ENCODE measurements at places on chromosomes 13 and 19.

- no peak for DNase-seq
Observed at GRCh38 chr13:65642996-65643395, 1587.1 kb downstream of the PCDH9 start.

- no peak for DNase-seq
Observed at GRCh38 chr19:14152713-14153112, 16.3 kb upstream of the ASF1B start.

DNA sequence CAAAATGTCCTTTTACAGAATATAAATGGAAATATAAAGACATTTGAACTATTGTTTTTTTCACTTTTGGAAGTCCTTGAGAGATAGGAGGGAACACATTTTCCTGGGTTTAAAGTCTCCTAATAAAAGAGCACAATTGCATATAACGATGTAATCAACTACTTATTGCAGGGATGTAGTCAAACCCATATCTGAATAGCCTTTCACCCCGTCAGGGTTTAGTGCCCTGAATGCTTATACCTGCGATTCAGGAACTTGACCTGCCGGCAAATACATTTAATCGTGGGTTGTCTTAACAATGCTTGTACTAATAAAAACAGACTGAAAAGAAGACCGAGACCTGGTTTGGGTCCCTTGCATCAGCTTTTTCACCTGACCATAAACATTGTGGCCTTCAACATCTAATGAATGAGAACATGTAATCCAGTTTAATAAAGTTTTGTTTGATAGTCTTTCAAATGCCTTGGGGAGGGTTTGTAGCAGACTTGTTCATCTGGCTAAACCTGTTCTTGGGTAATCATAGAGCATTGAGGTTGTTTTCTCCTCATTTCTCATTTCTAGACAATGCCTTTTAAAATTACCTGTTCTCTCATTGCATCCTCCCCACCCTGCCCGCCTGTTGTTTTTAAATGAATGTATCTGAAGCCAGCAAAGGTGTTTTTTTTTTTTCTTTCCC lies 7.0 kb downstream of the KLF5 start:
- DNase-seq: no peak

GRCh38 chr13:63542770-63543169 lies 2127.1 kb upstream of the PCDH20 start:
- DNase-seq: no peak

GRCh38 chr13:40438999-40439797 lies 227.2 kb downstream of the FOXO1 start:
- no peak for DNase-seq

DNA sequence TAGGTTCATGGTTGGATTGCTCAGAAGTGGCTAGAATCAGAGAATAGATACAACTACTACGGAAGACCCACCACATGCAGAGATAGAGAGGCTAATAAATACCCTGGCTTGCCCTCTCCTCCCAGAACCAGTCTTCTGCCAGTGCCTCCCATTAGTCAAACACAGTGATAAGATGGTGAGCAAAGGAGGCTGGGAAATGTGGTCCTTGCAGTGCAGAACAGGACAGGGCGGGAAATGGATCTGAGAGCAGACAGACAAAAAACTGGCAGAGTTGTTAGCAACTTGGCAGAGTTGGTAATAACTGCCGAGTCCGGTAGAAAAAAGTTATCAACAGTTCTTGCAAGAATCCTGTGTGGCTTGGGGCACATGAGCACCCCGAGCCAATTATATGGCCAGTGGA lies 8.7 kb downstream of the KLK1 start:
- no peak for DNase-seq

DNA sequence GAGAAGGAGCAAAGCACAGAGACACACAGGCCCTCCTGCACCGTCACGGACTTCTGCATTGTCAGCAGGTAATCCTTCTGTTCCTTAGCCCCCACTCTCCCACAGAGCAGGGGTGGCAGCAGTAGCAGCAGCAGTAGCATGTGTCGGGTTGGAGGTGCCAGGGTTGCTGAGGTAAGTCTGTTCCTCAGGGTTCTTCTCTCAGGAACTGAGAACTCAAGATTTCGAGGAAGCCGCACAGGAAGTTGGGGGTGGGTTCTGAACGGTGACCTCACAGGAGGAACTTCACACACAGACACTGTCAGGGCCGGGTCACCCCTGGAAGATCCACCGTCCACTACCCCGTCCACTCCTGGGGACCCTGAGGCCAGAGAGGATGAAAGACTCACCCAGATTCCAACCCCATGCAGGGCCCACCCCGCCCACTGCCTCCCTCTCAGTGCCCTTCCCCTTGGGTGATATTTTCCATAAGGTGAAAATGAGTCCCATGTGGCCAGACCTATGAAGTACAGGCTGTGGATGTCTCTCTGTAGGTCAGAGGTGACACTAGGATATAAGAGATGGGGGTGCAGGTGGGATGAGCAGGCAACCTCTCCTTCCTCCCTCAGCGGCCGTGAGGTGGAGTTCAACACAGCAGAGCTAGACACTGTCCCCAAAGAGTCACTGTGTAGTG lies at the start of gene SIGLEC12:
TSS of gene SIGLEC12 (minus strand) at position 207 of the 670 bp plus-strand sequence. CDS start at position 140, 67 bp downstream.
- no peak for DNase-seq

DNA sequence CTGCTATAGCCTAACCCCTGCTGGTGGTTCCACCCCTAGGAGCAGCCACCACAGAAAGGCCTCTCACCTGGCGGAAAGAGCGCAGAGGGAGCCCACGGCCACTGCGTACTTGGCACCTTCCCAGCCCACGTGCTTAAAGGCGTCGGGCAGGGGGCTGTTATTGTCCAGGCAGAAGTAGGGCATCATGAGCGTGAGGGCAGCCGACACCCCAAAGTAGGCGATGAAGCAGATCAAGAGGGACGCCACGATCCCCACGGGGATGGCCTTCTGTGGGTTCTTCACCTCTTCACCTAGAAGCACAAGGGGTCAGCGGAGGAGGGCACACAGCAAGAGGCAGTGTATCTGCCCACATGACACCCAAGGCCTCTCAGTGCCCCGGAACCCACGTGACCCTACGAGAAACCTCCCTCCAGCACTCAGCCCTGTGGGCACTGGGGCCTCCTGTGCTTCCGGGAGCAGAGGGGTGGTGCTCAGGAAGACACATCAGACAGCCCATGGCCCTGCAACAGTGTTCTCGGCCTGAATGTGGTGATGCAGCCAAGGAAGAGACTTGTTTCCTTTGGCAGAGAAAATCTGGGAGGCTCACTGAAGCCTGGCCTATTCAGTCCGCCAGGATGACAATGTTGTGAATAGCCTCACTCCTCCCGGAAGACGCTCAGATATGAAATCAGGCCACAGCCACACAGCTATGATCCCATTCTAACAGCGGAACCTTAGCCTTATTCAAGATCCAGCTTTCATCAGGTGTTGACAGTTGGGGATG lies 72.1 kb downstream of the SLC7A1 start:
- no peak for DNase-seq

DNA sequence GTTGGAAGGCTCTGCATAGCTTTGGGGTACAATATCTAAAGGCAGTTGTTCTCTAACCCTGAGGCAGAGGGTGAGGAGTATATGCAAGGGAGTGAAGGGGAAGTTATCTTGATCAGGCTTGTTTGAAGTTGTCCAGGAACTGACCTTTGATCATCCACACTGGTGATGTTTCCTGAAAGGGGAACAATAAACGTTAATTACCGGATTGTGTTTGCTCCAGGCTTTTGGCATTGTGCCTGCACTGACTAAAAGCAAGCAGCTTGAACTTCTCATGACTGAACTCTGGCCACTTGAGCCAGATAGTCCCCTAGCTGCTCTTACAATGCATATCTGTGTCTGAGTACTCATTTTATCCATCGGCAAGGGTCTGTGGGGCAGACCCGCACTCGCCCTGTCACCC lies 27.0 kb upstream of the ZNF726 start:
- DNase-seq: no peak

GRCh38 chr19:51781999-51782398 lies 13.0 kb upstream of the FPR3 start:
- DNase-seq: no peak

DNA sequence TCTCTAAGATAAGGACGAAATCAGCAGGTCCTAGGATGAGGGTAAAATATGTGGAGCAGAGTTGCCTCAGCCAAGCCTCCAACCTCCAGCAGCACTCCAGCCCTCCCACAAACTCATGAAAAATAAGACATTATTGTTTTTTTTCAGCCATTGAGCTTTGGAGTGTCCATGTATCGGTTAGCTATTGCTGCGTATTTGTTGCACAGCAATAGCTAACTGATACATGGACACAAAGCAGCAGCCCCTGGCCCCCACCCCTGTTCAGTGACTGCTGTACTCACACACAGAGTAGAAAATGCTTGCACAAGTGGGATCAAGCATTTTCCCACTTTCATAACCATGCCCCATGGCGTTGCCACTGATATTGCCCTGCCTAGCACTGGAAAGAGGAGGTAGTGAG lies 19.1 kb upstream of the URI1 start:
- DNase-seq: no peak

- no peak for DNase-seq
Observed at GRCh38 chr19:48926909-48927308, 6.6 kb upstream of the DHDH start.

DNA sequence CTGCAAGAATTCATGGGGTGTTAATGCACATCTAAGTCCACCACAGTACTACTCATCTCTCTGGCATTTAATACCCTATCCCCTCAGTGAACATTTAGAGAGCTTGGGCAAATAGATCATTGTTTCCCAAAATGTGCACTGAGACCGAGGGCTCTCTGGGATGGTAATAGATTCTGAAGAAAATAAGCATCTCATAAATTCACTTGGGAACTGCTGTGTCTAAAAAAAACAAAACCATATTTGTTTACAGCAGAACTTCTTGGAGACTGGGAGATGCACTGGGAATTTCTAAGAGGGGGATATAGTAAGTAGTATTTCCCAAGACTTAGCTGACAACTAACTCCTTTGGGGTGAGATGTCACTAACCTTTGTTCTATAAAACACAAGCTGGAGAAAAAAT lies 58.4 kb downstream of the ENOX1 start:
- DNase-seq: no peak

DNA sequence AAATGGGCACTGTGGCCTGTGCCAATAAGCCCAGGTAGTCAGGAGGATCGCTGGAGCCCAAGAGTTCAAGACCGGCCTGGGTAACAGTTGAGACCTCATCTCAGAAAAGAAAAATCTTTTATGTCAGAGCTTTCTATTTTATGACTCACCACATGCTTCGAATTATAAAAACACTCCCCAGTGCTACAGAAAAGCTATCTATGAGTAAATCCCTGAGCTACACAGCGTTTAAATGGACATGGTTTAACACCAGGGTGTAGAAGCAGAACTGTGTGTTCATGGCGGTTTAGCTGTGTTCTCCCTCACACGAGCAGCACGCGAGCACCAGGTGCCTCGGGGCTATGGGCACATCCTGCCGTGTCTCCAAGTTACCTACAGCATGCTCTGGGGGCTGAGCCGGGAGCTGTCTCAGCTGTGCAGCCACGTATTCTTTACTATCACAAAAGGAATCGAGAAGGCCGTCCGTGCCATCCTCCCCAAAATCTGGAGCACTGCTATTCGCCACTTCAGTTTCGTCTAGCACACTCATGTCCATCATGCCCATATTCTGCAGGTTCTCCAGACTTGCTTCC lies 6.7 kb downstream of the SAFB2 start:
- DNase-seq: no peak

GRCh38 chr19:54233941-54234340 lies 8.6 kb downstream of the LILRA6 start:
- no peak for DNase-seq

DNA sequence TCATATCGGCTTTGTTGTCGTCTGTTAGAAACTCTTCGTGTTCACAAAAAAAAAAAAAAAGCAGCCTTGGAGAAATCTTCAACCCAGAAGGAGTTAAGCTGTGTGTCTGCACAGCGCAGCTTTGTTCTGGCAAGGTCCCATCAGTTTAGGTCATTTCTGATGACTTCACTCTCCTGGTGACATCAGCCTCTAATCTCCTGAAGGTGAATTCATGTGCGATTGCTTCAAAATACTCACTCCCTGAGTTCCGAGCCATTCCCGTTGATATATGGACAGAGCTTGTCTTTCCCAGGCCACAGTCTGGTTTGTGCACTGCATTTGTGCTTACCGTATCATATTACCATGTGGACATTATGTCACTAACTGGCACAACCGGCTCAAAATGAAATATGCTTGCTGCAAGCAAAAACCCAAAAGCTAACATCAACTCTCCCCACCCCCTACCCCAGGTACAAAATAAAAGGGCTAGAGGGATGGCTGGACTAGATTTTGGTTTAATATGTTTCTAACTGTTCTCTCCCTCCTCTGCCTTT lies 342.4 kb downstream of the KCNRG start:
- no peak for DNase-seq

- no peak for DNase-seq
Observed at GRCh38 chr19:35202722-35203688, 25.5 kb downstream of the FAM187B start.

DNA sequence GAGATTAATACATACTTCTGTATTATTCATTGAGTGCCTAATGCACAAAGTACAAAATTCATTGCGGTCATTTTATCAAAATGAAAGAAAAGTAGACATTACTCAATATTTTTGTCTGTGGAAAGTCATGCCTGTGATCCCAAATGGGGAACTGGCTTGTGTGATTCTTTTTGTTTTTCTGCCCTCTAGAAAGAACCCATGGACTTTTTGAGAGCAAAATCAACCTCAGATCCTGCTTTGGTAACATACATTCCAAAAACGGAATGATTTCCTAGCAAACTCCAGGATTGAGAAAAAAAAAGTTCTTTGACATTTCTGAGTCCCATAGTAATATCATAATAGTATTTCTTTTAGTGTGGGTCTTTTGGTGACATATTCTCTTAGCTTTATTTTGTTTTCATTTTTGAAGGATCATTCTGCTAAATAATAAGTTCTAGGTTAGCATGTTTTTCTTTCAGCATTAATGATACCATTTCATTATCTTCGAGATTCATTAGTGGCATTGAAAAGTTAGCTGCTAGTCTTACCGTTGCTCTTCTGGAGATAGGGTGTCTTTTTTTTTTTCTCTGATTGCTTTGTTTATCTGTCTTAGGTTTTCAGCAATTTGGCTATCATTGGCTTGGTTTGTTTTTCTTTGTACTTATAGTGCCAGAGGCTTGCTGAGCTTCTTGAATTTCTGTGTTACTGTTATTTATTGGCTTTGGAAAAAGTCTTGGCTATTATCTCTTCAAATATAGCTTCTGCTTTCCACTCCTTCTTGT lies 102.4 kb upstream of the CSNK1A1L start:
- no peak for DNase-seq

- DNase-seq: no peak
Observed at GRCh38 chr19:33947265-33947964, 150.7 kb downstream of the KCTD15 start.

GRCh38 chr13:44312834-44313551 lies 60.6 kb upstream of the SERP2 start:
- no peak for DNase-seq

DNA sequence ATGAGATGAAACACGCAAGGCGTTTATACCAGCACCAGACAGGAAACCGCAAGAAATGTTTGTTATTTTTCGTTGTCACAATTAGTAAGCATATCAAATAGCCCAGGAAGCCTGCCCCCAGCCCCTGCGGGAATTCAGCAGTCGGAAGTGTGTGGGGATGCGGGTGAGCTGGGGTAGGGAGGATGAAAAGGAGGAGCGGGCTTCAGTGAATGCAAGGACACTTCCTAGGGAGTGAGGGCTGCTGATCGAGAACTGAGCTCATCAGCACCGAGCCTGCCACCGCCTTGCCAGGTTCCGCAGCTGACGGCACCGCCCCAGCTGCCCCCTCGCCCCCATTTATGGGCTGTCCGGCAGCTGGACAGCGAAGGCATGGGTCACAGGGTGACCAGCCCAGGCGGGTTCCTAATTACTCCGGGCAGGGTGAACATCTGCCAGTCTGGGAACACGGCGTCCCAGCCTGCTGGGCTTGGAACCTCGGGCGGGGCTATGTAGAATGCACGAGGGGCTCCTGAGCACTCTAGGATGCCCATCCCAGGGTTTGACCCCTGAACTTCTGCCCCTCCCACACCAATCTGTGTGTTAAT lies 1.6 kb upstream of the BEST2 start:
- no peak for DNase-seq

GRCh38 chr19:19645233-19645870 lies 1.9 kb upstream of the GMIP start:
- DNase-seq: no peak
